HCEC 1CT (cell line): ENCODE measurements at places on chromosomes 3 and 15.
A peak's percentile ranks its signal among the peaks of the same experiment; 100 is the strongest.

- DNase-seq, result no peak
Observed at GRCh38 chr15:90326441-90326840, 25.6 kb upstream of the ZNF774 start.

DNA sequence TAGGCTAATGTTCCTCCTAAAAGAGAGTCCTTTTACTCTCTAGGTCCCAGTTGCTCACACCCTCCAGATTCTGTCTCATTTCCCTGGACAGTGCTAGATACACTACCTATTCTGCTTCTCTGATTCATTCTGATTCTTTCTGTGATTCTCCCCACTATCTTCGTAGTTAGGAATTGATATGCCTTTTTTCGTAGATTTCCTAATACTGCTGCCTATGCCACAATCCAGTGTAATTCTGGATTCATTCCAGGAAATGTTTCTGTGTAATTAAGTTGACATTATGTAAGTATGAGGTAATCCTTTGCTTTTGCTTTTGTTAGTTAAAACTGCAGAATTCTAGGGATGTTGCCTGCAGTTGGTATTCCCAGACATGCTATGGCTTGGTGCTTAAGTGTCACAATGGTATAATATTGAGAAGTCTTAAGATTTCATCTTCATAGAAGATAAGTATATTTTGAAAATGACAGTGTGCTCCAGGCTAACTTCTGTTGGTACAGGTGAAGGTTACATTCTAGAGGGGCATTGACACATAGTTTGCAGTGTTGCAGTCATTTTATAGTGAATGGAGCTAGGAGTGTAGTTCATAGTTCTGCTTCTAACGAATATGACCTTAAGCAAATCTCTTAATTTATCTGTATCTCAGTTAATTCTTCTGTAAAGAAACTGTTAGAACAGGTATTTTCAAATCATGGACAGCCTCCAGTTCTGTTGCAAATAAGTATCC, 54.3 kb downstream of the RIOX2 start:
- DNase-seq, result no peak

DNA sequence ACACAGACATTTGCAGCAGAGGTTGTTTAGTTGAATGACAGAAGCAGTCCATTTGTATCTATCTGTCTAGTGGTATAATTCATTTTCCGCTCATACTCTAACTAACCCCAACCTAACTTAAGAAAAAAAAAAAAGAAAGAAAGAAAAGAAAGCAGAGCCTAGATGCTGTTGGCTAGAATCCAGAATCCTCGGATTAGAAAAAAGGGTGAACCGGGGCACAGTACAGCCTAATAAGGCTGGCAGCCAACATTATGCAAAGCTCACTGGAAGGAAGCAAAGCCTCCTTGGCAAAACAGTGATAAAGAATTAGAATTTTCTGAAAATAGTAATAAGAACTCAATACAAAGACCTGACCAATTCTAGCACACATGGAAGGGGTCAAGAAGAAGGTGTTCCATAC, 640.8 kb downstream of the TUSC7 start:
- DNase-seq, result no peak

DNA sequence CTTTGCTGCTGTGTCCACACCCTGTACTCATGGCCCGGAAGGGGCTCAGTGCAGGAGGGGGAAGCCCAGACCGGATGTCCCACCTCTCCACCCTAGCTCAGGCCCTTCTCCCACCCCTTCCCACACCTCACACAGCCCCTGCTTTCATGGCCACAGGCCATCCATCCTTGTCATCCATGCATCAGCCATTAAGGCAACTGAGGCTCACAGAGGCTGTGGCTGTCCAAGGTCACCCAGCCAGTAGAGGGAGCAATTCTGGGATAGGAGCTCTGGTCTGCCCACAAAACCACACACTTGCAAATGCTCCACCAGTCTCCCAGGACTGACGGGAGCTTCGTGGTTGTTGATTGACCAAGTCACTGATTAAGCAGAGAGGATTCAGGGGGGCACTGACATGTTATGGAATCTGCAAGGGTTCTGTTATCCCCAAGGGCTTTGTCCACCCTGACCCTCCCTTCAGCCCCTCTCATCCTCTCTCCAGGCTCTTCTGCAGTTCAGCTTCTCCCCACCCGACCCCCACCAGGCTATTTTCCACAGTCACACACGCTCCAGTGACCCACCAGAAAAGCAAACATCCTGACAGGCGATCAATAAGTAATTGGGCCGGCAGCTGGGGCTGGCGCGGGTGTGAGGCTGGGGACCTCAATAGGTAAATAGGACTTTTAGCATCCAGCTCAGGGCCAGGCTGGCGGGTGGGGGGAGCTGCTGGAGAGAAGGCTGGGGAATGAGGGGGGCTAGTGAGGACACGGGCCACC, 15.1 kb downstream of the LINGO1 start:
- DNase-seq, result no peak

- DNase-seq, result peak; percentile 15
Observed at GRCh38 chr3:181176601-181177000, 187.1 kb upstream of the DNAJC19 start.

DNA sequence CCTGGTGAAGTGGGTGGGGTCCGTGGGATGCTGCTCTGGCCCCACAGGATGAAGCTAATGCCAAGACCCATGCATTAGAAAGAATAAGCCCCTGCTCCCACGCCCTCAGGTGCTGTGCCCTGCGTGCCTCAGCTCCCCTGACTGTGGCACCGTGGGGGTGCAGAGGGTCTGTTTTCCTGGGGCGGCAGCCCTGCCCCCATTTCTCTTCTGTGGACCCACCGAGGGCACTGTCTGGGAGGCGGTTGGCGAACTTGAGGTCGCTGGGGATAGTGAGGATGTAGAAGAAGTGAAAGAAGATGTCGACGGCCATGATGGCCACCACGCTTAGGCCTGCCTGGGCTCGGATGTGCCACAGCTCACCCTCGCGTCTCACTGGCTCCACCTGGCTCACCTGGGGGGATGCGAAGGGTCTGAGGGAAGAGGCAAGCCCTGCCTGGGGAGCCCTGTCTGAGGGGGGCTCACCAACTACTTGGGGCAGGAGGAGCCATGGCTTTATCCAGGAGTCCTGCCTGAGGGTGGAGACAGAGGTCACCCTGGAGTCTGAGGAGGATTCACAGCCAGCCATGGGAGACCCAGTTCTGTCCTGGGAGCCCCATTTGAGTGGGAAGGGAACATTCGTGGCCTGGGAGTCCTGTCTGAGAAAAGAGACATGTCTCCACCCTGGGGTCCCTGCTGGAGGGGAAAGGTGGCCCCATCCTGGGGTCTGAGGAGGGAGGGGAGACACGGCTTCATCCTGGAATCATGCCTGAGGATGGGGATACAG, 5.1 kb downstream of the HHATL start:
- DNase-seq, result no peak

GRCh38 chr3:53836084-53836872, 9.9 kb downstream of the CHDH start:
- no peak for DNase-seq

DNA sequence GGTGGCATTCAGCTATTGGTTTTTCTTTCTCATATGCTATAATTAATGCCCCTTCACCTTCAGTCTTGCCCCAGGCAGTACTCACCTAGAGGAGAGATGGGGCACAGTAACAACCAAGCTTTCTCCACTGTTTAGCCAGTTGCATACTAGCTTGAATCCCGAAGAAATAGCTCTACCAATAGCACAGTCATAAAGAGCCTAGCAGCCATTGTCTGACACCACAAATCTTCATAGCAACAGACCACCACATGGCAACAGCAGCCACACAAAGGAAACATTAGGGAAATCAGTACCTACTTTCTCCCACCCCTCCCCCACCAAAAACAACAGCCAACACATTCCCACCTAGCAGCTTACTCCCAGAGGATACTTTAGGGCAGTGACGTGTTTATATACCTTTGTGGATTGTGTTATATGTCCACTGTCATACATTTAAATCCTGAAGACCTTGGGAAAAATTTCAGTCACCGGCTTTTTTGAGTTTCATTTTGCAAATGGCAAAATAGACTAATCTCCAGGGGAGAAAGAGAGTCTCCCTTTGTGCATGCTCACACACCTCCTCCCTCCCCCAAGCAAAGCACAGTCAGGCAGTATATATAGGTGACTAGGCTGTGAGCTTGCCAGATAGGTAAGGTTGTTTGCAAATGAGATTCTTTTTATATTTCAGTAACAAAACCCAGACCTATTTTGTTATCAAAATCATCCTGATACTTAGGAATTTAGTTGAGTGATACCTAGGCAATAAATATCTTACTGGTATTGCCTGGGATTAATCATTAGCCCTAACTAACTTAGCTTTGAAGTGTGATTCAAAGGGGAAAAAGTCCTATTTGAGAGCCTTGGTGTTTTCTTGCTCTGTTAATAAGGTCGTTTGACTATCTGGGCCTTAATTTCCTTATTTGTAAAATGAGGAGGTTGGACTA, 140.6 kb downstream of the RBPMS2 start:
- no peak for DNase-seq

DNA sequence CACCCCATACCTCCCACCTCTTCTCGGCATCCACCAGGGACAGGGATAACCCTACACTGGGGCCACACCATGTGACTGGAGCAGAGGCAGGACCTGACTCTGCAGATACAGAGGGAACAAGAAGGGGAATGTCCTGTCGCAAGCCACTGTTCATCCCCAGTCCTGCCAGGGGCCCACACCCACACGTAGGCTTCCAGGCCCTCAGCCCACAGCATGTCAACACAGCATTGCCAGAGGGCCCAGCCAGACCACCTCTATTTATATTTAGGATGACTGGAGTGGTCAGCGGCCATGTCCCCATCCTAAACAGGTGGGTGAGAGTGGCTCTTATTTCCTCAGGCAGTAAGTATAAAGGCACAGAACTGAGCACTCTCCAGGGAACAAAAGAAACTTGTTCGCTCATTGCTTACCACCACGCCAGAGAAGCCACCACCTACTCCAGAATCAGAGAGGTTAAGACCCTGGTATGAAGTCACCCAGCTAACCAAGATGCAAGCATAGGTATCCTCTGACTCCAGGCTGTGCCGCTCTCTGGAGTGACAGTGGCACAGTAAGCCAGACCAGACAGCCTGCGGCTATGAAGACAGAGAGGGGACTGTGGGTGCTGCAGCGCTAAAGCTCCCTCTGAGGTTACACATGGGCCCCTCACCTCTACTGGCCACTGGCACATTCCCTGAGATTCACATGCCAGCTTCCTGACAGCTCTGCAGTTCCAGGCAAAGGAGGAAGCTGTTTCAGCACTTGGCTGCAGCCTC, 67.9 kb downstream of the LRIG1 start:
- no peak for DNase-seq

DNA sequence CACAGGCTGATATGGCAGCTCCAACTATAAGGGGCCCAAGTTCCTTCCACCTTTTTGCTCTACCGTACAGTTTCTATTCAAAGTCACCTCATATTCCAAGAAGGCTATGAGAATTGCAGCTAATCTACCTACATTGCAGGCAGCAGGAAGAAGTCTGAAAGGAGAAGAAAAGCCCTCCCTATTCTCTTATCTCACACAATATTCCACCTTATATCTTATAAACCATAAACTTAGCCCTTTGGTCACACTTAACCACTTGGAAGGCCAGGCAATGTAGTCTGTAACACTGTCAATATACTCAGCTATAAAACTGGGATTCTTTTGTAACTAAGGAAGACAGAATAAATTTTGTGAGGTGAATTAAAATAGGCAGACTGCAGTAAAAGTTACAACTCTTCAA, 54.9 kb downstream of the TBC1D5 start:
- DNase-seq, result no peak

DNA sequence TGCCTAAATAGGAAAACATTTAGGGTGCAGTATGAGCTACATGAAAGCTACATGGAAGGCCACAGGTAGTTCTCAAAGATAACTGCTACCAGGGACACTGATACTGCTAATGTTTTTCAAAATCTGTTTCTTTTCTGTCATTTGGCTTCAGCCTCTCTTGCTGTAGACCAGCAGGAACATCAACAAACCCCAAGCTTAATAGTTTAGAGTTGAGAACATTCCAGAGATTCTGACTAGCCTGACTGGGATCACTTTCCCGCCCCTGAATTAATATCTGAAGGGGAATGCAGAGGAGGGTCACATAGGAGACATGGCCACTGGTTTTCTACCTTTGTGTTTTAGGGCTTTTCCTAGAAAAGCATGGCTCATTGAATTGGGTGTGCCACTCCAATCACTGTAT, 16.9 kb upstream of the C3orf38 start:
- no peak for DNase-seq

GRCh38 chr3:105747060-105747541, 121.7 kb downstream of the CBLB start:
- DNase-seq, result peak; percentile 55

DNA sequence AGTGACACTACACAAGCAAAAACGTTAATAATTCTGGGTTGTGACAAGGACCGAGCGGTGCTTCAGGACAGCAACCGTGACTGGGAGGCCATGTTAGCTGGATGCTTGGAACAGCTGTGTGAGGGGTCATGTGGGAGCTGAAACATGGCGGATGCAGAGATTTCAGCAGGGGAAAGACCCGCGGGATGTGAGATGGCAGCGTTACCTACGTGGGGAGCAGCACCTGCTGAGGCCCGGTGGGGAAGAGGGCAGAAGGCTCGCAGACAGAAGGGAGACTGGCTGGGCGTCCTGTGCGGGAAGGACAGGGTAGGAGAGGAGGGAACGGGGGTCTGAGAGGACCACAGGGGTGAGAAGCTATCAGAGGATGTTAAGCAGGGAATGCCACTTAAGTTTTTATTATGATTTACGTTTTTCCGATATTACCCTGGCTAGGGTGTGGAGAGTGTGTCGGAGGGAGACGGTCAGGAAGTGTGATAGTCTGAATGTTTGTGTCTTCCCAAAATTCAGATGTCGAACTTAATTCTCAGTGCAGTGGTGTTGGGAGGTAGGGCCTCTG, 228.8 kb upstream of the LYSMD4 start:
- DNase-seq, result no peak

GRCh38 chr3:78875436-78875835, 892.4 kb downstream of the ROBO1 start:
- no peak for DNase-seq

GRCh38 chr3:195809796-195810454, 1.8 kb downstream of the MUC4 start:
- DNase-seq, result no peak

DNA sequence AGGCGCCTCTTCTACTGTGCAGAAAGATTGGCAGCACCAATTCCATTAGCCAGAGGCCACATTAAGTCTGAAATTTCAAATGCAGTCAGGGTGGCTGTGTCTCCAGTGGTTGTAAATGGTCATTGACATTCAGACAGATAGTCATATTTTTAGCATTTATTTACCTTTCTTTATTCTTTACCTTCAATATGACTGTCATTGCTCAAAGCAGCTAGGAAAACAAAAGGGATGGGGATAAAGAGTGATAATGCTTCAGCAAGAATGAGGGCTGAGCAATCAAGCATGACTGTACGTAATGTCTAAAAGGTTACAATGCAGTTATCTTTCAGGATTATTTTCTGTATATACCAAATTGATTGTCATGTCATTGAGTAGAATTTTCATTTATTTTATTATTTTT, 360.4 kb downstream of the EFHB start:
- DNase-seq, result no peak

DNA sequence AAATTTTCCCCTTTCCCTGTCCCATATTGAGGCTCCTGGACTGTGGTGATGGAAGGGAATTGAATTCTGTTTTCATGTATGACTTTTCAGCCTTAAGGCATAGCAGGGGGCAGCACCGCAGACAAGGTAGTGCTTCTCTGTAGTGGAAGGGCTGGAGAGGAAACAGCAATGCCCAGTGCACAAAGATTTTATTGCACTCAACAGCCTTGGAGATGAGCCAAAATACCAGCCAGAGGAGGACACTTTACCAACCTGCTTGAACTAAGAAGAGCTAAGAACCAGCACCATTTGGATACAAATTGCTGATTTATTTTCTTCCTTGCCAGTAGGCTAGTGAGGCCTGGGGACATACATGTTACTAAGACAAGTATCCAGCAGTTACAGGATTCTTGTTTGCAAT, 98.7 kb downstream of the KCNMB2 start:
- no peak for DNase-seq

- DNase-seq, result no peak
Observed at GRCh38 chr15:62981071-62981470, 61.5 kb upstream of the TPM1 start.
